ENCODE measurements at places on chromosomes 4 and X.

GRCh38 chr4:152975380-152976211, 39.5 kb downstream of the FHDC1 start:
- DNase-seq, result no peak

DNA sequence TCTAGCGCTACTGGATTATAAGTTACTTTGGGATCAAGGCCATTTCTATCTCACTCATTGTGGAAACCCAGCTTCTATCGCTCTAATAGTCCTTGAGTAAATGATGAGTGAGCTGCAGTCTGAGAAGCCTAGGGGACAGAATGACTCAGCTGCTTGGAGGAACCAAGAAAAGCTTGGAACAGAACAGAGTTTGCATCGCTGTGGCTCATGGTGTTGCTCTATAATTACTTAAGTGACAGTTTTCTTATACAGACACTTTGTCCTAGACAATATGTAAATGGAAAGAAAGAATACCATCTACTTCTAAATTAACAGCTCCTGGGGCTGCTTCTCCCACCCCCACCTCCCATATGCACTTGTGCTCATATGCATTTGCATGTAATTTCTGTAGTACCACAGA, 156.9 kb downstream of the SLIT2 start:
- no peak for DNase-seq

DNA sequence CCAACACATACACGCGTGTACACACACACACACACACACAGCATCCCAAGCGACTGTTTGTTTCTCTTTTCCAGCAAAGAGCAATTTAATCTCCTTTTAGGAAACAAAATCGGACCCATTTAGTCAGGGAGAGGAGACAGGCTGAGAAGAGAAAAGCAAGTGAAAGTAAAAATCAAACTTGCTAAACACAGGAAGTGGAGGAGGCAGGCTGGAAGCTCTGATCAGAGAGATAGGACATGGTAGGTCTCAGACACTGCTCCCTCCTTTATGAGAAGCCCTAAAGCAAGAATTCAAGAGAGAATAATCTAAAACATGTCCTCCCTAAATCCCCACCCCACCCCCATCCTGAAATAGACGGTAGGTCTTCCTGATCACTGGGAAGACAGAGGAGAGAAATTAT, 62.3 kb downstream of the GPC3 start:
- DNase-seq, result peak; percentile 35

DNA sequence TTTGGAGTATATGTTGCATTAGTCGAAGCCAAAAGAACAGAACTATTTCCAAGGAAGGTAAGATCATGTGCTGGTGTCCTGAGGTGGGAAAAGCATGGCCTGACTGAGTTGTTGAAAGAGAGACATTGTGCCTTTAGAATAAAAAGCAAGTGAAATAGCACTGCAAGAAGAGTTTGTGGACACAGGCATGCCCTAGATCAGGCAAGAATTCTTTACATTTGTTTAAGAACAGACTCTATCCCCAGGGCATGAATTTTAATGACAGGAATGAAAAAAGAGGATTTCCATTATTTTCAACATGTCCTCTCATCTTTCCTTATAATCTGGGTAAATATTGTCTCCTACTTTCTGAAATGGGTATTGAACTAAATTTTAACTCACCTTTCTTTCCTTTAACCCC, 516.2 kb upstream of the GALNT7 start:
- DNase-seq, result no peak

DNA sequence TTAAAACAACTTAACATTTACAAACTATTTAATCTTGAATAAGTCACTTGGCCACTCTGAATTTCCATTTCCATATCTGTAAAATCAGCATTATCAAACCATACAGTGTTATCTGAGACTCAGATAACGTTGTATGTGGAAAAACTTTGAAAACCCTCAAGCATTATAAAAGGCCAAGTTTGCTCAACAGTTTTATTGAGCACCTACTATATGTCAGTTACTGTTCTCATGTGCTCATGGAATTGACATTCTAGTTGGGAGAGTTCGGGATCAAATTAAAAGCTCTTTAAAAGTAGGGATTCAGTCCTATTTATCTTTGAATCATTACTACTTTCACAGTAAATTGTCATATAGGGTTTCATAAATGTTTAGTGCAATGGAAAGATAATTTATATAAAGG, 97.9 kb downstream of the FRMPD4 start:
- no peak for DNase-seq

GRCh38 chr4:15550491-15550890, 80.8 kb downstream of the CC2D2A start:
- DNase-seq, result no peak

GRCh38 chr4:94571298-94571697, 119.6 kb downstream of the PDLIM5 start:
- no peak for DNase-seq

- no peak for DNase-seq
These were observed 99.4 kb downstream of the FAM13A start for GRCh38 chr4:88957570-88957969.

DNA sequence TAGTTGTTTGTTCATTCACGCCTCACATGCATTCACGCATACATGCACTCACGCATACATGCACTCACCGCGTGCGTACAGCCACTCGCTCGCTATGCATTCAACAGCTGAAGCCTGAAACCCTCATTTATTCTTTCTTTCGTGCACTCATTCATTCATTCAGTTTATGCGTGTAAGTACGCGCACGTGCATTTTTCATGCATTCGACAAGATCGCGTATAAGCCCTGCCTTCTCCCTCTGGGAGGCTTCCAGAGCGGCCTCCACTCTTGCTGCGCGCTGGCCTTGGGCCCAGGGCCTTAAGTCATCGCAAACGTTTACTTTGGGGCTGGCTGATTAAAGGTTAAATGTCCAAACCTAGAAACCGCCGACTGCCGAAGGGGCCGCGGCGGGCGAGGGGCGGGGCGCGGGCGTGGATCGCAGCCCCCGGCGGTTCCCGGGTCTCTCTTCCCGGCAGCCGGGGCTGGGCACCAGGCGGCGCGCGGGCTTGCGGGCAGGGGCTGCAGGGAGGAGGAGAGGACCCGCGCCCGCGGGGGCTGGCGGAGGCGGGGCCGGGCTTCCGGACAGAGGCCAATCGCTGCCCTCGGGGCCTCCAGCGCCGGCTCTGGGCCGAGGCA, at the start of gene GYG2:
GYG2 (plus strand) TSS at position 587 of the 615 bp plus-strand sequence. CDS start 1,259 bp downstream, outside the sequence.
- no peak for DNase-seq

DNA sequence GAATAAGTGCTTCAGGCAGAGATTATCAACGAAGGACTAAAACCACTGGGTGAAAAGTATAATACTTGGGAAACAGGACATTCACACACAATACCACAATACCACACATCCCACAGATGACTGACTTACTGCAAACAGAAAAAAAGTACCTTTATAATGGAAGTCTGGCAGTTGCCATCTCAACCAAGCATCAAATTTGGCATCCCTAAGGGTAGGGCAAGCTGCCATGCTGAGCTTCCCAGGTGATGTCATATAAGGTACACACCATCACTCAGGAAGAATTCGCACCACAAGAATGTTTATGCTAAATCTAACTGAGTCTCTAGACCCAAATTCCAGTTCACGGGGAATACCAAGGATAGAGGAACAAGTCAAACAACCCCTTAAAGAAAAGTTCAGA, 9.1 kb downstream of the QDPR start:
- DNase-seq, result no peak

- no peak for DNase-seq
These were observed 764.4 kb upstream of the PCDH10 start for GRCh38 chr4:132384709-132385108.

DNA sequence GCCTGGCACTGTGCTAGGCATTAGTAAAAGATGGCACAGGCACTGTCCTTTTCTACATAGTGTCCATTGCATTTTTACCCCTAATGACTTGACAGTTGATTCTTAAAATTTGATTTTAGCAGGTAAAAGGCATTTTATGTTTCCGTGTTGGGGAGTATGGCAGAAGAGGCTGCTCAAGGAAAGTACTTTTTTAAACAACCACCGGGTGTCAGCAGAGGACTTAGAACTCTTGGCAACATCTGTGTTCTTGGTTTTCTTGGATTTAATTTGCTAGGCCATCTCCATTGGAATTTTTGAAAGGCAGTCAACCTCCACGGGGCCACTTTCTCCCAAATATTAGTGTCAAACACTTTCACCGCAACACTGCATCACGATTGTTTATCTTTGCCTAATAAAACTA, 102.9 kb downstream of the TSPAN7 start:
- DNase-seq, result no peak

DNA sequence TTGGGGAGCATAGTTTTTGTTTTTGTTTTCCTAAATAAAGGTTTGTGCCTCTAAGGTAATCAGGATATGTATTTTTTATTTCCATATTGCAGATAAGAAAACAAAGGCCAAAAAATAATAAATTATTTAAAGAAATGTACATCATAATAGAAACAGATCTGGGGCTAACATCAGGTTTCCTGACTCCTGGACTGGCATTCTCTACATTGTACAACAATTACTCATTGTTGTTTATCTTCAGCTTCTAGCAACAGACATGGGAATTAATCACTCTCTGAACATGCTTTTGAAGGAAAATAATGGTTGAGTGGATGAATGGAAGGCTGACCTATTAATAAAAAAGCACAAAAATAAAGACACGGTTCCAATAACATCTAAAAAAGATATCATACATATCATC, 146.2 kb downstream of the KCNIP4 start:
- no peak for DNase-seq

DNA sequence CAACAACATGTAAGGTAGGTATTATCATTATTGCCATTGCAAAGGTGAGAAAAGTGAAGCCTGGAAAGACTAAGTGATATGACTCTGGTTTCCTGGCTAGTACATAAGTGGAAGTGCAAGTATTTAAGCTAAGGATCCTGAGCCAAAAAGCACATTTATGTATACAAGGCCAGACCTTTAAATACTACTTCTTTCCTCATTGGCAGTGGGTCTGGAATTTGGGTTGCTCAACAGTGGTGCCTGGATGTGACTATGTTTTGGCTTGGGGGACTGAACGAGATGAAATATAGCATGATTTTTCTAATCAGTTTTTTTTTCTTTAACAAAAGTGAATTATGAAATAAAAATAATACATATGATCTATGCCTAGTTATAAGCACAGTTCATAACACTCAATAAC, 7.4 kb upstream of the FGF13 start:
- no peak for DNase-seq

GRCh38 chr4:98098764-98099163, 44.5 kb downstream of the STPG2 start:
- DNase-seq, result no peak

GRCh38 chrX:100994352-100995281, 25.1 kb downstream of the ARL13A start:
- DNase-seq, result no peak
